ENCODE measurements at places on chromosomes 2 and 18. TPM values are rescaled to one million over a fixed set of nuclear protein-coding genes. Genes with fewer than 3 reads are reported as not detected.

The LYG2 gene
- polyA plus RNA-seq: not detected

The DSC2 gene
- 21.1 TPM for polyA plus RNA-seq

The FRZB gene
- polyA plus RNA-seq: 5.2 TPM

The HOXD3 gene
- not detected for polyA plus RNA-seq

The TMEM17 gene
- polyA plus RNA-seq: 4.1 TPM

The WDCP gene
- polyA plus RNA-seq: 6.1 TPM

DNA sequence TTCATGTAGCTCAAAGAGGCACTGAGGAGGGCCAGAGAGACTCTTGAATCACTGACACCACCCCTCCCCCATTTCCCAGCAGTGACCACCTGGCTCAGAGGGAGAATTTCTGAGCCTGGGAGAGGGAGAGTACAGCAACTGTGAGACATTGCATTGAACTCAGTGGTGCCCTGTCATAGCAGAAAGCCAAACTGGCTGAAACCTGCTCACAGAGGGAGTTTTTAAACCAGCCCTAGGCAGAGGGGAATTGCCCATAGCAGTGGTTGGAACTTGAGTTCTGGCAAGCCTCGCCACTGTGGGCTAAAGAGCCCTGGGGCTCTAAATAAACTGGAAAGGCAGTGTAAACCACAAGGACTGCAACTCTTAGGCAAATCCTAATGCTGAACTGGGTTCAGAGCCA, 243.1 kb downstream of the ADCYAP1 start:
- no peak for DNase-seq

DNA sequence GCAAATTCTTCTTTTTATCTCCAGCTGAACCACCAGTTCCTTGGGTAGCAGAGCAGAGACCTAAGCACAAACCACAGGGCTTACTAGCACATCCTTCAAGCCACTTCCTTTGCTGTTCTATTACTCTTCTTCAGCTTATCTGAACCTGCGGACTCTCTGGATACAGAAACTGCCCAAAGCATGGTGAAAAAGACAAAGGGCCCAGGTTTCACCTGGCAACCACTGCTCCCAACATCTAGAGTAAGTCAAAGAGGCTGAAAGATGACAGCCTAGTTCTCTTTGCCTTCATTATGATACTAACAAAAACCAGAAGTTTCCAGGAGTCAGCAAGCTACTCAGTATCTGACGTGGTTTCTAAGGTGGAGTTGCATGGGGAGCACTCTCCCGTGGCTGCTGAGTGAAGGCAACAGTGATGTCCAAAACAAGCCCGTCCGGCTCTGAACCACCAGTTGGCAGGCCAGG, 43.4 kb downstream of the KANSL3 start:
- DNase-seq: peak; percentile 45

GRCh38 chr2:187769437-187769836, 215.2 kb upstream of the TFPI start:
- no peak for DNase-seq

GRCh38 chr2:183250061-183250460, 125.8 kb downstream of the NUP35 start:
- no peak for DNase-seq

GRCh38 chr18:50578030-50578429, 18.1 kb downstream of the MAPK4 start:
- no peak for DNase-seq

- DNase-seq: no peak
Observed at GRCh38 chr2:96251721-96252292, 14.0 kb downstream of the TMEM127 start.

- DNase-seq: peak; percentile 17
Observed at GRCh38 chr2:148719941-148720436, 75.4 kb downstream of the EPC2 start.

- DNase-seq: no peak
Observed at GRCh38 chr18:5582076-5582475, 38.3 kb upstream of the EPB41L3 start.

DNA sequence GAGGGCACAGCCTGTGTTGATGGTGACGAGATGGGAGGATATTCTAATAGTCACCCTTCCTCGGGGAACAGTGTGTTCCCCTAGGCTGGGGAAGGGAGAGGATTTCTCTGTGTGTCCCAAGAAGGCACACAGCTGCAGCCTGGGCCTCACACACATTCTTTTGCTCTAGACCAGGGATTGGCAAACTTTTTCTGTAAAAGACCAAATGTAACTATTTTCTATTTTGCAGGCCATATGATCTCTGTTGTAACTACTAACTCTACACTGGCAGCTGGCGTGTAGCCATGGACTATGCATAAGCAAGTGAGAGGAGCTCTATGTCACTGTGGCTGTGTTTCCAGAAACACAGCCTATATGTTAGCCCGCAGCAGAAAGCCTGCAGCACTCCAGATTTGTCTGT, 65.8 kb downstream of the ARHGAP28 start:
- no peak for DNase-seq

GRCh38 chr2:229270551-229271410, at the start of gene PID1:
Gene PID1 (minus strand): TSS chr2:229271287. CDS start chr2:229271043, 244 bp downstream.
- DNase-seq: peak; percentile 48

DNA sequence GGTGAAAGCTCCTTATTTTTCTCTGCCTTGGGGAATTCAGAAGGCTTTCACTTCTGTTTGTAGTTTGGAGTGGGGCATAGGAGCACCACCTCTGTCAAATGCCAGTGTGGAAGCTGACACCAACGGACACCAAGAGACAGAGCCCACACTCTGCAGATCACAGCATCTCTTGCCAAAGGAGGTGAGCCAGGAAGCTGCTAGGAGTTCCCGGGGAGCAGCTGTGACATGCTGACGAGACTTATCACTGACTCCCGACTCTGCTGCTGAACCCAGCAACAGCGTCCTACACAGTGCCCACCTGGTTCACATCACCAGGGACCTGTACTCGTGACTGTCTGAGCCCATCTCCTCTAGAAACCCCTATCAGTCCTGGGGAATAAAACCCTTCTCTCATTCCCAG, 8.1 kb downstream of the TEX51 start:
- DNase-seq: no peak

- DNase-seq: no peak
Observed at GRCh38 chr2:25431604-25432003, 89.9 kb upstream of the DNMT3A start.

- DNase-seq: no peak
Observed at GRCh38 chr2:120854014-120854620, 118.4 kb downstream of the GLI2 start.

DNA sequence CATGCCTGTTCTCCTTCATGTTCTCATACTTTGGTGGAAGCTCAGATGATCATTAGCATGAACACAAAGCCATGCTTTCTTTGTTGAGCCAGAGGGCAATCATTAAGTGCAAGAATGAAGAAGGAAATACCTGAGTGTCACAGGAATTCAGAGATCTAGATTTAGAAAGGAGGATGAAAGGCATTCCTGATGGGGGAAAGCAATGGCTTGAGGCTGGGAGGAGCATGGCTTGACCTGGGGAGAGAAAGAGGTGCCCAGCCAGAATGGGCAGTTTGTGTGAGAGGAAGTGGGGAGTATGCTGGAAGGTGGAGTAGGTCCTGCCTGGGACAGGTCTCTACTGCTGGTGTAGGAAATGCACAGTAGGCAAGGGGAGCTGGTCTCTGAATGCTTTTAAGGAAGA, 35.1 kb downstream of the SLC4A3 start:
- no peak for DNase-seq

- no peak for DNase-seq
Observed at GRCh38 chr2:112577756-112578155, 6.7 kb upstream of the CHCHD5 start.

GRCh38 chr18:62767321-62767720, 52.0 kb downstream of the PHLPP1 start:
- DNase-seq: no peak
